ENCODE measurements at places on chromosomes 7 and 10.

DNA sequence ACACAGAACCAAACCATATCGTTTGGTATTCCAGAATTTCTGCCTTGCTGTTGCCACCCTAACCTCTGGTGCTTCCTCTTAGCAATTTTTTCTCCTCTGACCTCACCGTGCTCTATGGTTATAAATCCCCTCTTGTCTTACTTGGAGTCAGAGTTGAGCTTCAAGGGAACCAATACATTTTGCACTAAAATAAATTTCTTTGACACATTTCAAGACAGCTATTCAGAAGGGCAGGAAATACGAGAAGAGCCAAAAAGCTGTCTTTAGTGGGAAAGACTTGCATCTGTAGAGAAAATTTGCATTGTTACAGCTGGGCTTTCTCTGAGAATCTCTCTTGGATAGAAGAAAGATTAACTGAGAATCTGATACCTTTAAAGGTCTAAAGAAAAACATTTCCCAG, 14.5 kb upstream of the AKR1C2 start:
- DNase-seq = no peak

- no peak for DNase-seq
These were observed 62.4 kb downstream of the THNSL1 start for GRCh38 chr10:25078658-25079431.

- DNase-seq = peak; percentile 82
These were observed 112.2 kb downstream of the CLEC2L start for GRCh38 chr7:139635526-139636302.

DNA sequence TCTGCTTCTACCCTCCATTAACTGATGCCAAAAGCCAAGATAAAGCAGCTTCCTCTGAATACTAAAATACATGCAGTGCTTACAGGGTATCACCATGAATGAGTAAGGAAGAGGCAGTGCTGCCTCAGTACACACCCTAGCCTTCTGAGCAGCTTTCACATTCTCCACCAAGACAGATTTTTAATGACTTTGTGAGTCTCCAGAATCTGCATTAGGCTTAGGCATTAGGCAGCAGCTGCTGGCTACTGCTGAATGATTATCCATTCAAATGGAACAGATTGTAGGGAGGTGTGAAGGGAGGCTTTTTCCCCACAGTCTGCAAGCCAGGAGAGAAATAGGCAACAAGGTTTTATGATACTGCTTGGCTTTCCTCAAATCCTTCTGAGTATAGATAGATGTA, 1226.7 kb upstream of the LRRN3 start:
- no peak for DNase-seq

GRCh38 chr7:45102785-45103712, 8.4 kb downstream of the TBRG4 start:
- DNase-seq = no peak

DNA sequence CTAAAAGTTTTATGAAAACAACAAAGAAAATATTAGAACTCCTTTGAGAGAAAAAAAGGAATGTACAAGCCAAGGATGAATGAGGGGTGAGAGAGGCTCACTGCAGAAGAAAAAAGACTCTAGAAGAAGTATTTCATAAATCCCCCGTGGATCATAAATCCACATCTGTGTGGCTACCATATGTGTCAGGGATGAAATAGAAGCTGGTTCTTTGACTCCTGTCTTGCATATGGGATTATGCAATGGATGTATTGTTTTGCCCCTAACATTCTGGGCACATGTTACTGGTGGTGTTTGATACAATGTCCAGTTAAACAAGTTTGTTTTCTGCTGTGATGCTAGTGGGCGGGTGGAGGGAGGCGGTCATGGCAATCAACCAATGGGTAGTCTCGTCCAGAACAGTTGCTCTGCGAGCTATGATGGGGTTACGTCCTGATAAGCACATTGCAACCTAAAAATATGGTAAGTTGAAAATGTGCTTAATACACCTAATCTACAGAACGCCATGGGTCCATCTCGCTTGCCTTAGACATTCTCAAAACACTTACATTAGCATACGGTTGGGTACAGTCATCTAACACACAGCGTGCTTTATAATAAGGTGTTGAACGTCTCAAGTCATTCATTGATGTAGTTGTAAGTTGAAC, 34.1 kb upstream of the PITRM1 start:
- no peak for DNase-seq

DNA sequence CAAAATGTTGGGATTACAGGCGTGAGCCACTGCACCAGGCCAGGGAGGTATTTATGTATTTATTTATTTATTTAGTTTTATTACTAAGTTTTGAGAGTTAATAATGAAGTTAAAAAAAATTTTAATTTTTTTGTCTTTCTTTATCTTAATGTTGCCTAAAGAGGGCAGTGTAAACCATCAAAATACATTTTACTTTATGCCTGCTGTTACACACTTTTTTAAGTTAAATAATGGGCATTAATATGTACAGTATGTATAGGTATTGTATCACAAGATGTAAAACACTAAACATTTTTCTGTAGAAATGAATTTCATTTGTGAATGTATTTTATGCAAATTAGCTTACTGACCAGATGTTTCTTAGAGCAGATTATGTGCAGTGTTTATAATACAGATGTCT, 129.4 kb downstream of the AASS start:
- DNase-seq = no peak

GRCh38 chr10:83122336-83122735, 1017.0 kb upstream of the GHITM start:
- no peak for DNase-seq

DNA sequence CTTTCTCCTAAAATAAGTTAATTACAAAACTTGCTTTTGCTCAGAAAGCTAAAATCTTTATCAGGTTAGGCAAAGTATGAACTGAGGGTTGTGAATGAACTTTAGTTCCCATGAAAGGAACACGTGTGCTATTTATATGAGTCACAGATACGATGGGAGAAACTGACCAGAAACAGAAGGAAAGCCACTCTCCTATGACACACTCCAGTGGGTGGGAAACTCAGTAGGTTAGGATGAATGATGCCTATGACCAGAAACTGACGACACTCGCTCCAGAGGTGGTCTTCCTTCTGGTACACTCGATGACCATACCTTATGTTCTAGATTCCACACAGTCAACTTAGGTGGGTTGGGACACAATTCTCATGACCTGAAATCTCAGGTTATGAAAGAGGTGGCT, 215.7 kb upstream of the INHBA start:
- DNase-seq = no peak

DNA sequence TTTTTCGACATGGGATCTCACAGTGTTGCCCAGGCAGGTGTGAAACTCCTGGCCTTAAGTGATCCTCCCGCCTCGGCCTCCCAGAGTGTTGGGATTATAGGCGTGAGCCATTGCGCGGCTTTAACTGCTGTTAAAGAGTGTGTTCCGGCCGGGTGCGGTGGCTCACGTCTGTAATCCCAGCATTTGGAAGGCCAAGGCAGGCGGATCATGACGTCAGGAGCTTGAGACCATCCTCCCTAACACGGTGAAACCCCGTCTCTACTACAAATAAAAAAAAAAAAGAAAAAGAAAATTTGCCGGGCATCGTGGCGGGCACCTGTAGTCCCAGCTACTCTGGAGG, 1.1 kb downstream of the RABGEF1 start:
- no peak for DNase-seq

- DNase-seq = peak; percentile 72
These were observed 1.0 kb upstream of the ENO4 start for GRCh38 chr10:116848032-116848943.

- DNase-seq = no peak
These were observed 30.1 kb downstream of the RAB18 start for GRCh38 chr10:27534161-27534700.

GRCh38 chr10:30576641-30577040, 52.9 kb downstream of the LYZL2 start:
- DNase-seq = no peak

DNA sequence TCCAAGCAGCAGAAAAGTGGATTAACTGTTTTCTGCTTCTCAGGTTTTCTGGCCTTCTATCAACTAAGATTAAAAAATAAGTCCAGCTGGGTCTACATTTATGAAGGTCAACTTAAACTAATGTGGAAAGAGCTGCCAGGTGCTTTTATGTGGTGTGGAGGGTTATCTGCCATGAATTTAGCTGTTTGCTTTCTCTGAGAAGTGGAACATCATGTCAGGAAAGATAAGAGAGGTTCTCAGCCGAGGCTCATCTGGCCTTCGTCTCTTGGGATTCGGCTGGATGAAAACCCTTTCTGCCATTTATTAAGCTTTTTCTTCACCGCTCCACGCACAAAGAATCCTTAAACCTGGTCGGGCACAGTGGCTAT, 5.5 kb downstream of the PTPRN2 start:
- no peak for DNase-seq

DNA sequence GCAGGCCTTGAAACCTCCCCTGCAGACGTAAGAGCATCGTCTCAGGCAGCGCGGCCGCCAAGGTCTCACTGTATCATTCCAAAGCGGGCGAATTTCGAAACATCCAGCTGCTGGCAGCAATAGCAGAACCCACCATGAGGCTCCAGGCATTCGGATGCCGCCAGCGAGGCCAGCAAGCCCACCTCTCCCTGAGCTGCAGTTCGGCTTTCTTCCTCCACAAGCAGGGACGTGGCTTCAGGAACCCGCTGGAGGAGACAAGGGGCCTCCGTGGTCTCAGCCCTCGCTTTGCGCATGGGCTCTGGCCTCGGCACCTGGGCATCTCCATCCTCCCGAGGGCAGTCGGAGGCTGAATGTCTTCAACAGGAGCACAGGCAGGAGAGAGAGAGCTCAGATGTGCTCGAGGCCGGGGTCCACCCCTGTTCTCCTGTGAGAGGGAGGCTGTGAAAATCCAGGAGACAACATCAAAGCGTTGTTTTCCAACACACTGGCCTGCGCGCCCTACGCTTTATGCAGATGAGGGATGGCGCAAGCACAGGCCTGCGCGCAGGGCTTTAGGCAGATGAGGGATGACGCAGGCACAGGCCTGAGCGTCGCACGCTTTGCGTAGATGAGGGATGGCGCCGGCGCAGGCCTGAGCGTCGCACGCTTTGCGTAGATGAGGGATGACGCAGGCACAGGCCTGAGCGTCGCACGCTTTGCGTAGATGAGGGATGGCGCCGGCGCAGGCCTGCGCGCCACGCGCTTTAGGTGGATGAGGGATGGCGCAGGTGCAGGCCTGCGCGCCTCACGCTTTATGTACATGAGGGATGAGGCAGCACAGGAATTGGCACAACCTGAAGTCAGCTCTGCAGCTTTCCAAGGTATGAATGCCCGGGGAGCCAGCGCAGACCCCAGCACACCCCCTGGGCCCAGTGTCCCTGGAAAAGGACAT, 103.2 kb downstream of the WDR37 start:
- DNase-seq = peak; percentile 36

- DNase-seq = no peak
These were observed 88.5 kb downstream of the AVL9 start for GRCh38 chr7:32583791-32584190.

- no peak for DNase-seq
These were observed 14.4 kb downstream of the ANTXRL start for GRCh38 chr10:46301056-46301645.

Data from activated effector memory CD4-positive, alpha-beta T cell treated with anti-CD3 and anti-CD28 coated beads, Interleukin-2, amount 50 U/mL, for 16 hours (primary cell).